ENCODE measurements at places on chromosomes 5 and 9.

GRCh38 chr5:1593903-1594356, 70.2 kb upstream of the LPCAT1 start:
- no peak for DNase-seq

- peak; percentile 71 for DNase-seq
Observed at GRCh38 chr5:50962934-50963872, 296.8 kb downstream of the PARP8 start.

DNA sequence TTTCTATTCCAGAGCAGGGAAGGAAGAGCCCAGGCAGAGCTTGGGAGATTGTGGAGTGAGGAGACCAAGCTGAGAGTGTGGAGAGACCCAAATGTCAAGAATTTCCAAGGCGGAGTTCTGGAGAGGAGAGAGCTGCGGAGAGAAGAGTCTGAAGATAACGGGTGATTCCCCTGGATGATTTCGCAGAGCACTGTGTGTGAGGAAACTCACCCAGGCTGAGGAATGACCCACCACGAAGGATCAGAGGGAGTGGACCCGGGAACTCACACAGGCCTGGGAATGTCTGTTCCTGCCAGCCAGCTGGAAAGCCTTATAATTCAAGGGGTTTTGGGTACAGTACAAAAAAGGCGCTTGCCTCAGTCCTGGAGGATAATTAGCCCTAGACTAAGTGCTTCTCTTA, 94.2 kb downstream of the WNK2 start:
- no peak for DNase-seq

- no peak for DNase-seq
Observed at GRCh38 chr9:116576386-116576785, 110.7 kb upstream of the TRIM32 start.

DNA sequence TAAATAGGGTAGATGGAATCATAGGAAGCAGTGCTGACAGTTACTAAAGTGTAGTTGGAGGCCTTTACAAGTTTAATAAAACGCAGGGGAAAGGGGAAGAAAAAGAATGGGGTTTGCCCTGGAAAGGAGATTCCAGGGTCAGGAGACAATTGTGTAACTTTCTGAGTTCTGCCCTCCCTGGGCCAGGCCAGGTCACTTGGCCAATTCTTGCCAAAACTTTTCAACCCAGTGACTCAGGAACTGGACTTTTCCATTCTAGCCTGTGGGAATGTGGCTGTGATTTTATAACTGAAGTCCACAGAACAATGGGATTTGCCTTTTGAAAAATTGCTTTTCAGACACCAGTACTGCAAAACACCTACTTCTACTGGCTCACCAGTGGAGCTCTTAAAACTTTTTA, 289.8 kb upstream of the ANKRD55 start:
- peak; percentile 47 for DNase-seq

GRCh38 chr5:110476164-110476563, 250.3 kb downstream of the TMEM232 start:
- DNase-seq, result no peak

DNA sequence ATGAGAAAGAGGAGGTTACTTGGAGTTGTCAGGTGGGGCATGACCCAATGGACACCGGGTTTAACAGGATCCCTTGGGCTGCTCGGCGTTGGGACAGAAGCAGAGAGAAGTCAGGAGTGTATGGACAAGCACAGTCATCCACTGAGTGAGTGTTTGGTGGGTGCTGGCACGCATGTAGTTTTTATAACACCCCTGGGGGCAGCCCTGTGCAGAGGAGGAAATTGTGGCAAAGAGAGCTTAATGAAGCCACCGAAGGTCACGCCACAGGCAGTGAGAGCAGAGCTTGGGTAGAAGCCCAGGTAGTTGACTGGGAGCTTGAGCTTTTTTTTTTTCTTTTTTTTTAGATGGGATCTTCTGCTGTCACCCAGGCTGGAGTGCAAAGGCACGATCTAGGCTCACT, 43.2 kb upstream of the IER5L start:
- DNase-seq, result no peak

Data from left ventricle myocardium superior (tissue), 1 donor.